ENCODE measurements at places on chromosomes 11 and 22.

- no peak for DNase-seq
Observed at GRCh38 chr11:17762309-17762974, 27.9 kb downstream of the KCNC1 start.

DNA sequence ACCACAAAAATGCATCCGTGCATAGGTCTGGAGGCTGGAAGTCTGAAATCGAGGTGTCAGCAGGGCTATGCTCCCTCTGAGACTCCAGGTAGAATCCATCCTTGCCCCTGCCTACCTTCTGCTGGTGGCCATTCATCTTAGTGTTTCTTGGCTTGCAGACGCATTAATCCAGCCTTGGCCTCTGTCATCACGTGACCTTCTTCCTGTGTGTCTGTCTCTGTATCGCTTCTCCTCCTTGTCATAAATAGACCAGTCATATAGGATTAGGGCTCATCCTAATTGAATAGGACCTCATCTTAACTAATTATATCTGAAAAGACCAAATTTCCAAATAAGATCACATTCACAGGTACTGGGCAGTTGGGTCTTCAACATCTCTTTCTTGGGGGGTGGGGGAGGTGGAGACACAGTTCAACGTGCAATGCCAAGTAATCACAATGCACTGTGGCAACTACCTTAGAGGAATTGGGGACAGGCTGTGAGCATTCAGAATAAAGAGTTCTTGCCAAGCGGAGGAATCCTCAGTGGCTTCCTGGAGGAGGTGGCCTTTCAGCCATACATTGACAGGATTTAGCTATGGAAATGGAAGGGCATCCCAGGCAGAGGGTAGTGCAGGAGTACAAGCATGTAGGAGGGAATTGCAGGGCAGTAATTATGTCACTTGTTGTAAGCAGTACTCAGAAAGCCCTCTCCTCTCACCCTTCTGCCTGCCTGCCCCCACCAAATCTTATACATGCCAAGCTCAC is 96.2 kb upstream of the SYT13 start:
- DNase-seq, result no peak

GRCh38 chr22:45676024-45676423 is 4.4 kb downstream of the ATXN10 start:
- no peak for DNase-seq

DNA sequence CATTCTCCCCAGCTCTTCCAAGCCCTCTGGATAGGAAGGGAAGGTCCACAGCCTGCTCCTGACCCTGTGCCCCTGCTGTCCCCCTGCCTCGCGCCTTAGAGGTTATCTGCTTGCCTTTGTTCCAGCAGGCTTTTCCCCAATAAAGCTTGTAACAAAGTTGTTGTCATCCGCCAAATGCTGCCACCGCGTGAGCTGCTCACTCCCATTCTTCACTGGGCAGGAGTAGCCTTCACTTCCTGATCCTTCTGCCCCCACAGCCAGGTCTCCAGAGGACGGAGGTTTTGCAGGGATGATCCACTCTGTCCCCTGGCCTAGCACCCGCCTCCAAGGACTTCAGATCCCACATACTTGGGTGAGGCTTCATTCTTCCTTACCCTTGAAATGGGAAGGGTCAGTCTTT is 94.0 kb upstream of the RASSF10 start:
- no peak for DNase-seq

- no peak for DNase-seq
Observed at GRCh38 chr22:36936362-36937116, 23.1 kb downstream of the CSF2RB start.

- no peak for DNase-seq
Observed at GRCh38 chr11:106152013-106152412, 74.6 kb downstream of the AASDHPPT start.
